NCI-H748 treated with DMSO at 0.1 percent for 48 hours (cell line): ENCODE measurements at places on chromosomes 1 and 21.

- no peak for DNase-seq
Measured at GRCh38 chr1:18124977-18125376, 17.4 kb downstream of the IGSF21 start.

DNA sequence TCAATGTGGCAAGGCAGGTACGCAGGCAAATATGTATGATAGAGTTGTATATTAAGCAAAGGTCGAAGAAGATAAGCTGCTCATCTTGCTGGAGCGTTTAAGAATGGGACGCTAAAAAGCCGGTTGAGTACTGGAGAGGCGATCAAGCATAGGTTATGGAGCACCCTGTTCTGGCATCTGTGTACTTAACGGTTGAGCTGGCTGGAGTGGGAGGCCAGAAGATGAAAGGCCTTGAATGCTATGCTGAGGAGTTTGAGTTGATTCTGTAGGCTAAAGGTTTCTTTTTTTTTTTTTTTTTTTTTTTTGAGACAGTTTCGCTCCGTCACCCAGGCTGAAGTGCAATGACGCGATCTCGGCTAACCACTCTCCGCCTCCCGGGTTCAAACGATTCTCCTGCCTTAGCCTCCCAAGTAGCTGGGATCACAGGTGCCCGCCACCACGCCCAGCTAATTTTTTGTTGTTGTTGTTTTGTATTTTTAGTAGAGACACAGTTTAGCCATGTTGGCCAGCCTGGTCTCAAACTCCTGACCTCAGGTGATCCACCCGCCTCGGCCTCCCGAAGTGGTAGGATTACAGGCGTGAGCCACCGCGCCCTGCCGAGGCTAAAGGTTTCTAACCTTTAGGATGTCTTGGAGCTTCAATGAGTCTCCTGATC, 850 bp upstream of the KHDC4 start:
- no peak for DNase-seq

DNA sequence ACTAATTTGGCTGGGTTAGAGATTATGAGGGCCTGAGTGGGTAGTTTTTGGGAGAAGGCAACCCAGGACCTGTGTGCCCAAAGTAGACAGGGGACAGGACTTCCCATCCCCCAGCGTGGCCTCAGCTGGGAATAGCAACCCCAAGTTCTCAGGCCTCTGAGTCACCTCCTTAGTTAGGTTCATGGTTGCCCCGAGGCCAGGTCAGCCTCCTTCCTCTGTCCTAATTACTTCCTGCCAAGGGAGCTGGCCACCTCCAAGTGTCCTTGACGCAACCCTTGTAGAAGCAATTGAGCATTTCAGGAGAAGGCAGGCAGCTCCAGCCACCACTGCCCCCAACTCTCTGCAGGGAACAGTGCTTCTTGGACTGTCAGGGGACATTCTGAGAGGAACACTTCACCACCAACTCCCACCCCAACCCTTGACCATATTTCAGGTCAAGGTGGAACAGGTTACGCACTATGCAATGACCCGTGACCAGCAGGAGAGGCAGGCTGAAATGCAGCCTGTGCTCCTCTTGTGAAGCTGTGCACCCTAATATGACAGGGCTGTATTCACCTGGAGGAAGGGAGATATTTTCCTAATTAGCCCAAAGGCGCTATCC, 5.1 kb upstream of the NT5C1A start:
- DNase-seq, result no peak

- no peak for DNase-seq
Measured at GRCh38 chr1:183058851-183059502, 35.8 kb downstream of the LAMC1 start.
